CD4-positive, alpha-beta T cell treated with Interleukin-2 at 100 ng/mL for 4 hours (primary cell): ENCODE measurements at places on chromosomes 12 and 14.

DNA sequence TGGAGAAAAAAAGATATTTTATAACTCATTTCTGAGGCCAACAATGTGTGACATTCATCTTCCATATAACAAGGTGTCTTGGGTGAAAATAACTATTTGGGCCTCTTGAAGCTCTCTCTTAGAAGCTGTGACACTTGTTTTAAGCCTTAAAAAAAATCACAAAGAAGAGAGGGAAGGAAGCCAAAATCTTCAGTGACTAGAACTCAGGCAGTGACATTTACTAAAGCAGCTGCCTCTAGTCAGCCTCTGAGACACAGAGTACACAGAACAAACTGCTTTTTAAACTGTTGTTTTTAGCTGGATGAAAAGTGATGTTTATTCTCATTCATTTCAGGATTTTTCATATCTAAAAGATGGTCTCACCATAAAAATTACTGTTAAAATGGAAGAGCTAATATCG is 793.6 kb downstream of the GALC start:
- DNase-seq = no peak

DNA sequence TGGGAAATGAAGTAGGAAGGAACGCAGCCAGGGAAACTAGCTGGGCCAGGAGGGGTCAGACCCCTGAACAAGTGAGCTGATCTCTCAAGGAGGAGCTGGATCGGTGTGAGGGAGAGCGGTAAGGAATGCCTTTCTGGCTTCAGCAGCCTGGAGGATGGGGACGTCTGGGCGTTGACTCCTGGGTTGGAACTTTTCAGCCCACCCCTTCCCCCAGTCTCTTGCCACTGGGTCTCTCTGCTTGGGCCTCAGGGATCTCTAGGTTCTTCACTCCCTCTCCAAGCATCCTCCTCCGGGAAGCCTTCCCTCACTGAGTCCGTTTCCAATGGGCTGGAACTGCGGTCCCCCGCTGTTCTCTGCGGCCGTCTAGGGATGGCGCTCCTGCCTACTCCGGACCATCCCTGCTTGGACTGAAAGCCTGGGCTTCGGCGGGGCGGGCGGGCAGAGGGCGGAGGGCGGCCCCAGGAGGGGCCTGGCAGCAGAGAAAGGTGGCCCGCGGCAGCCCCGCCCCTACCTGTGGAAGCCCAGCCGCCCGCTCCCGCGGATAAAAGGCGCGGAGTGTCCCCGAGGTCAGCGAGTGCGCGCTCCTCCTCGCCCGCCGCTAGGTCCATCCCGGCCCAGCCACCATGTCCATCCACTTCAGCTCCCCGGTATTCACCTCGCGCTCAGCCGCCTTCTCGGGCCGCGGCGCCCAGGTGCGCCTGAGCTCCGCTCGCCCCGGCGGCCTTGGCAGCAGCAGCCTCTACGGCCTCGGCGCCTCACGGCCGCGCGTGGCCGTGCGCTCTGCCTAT is at the start of gene KRT7:
KRT7 (plus strand) TSS at position 570 of the 788 bp plus-strand sequence; CDS start at position 624, 54 bp downstream.
- no peak for DNase-seq

DNA sequence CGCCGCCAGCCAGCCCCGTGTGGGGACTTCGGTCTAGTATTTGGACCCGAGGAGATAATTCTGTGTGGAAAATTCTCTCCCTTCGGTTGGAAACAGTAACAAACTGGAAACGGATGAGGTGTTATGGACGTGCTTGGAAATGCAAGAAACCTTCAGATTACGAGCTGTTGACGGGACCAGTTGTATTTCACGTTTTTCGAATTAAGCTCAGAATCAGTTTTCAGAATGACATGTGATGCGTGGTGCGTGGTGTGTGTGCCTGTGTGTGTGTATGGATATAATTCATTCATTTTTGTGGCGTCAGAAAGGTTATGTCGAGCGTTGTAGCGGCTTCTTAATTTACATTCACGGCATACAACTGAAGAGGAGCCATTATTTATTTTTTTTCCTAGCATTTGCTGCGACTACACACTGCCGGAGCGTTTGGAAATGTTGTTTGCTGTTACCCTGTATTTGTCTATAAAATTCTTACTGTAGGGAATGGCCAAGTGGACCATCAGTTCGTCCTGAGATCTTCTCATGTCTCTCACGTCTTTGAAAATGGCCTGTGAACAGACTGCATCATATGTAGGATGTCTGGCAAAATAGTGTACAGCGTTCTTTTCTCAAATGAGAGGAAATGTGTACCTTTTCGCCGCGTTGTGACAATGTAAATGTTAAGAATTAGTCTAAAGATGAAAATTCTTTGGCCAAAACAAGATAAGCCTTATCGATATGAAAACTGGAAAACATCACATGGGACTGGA is 1.3 kb downstream of the TRAF3 start:
- no peak for DNase-seq

DNA sequence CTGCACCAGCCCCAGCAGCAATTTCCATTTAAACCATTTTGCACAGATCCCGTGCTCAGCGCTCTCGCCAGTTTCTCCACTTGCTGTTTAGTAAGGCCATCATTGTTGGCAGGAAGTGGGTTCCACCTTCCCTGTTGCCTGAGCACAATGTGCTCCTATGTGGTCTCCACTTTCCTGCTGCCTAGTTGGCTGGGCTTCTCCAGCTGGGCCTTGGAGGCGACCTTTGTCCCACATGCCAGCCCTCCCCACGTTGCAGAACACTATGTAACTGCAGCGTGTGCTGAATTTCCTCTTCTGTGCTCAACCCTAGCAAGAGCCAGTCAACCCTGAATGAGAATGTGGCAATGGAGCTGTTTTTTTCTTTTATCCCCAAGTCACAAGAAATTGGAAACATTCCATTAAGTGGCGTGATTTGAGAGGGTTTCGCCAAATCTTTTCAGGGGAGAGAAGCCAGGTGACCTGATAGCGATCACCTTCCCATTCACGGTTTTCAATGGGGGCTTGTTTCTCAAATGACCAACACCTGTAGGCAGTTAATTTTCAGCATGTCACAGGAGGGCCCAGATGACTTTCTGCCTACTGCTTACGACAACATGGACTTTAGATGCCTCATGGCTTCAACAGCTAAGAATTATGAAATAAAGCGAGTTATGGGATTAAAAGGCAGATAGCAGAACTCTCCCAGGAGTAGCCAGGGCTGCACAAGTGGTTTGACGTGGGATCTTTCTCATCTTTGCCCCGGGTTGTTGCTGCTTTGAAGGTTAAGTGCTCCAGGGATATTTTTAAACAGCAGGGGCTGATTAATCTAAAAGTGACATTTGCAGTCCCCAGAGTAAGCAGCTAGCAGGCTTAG is at the start of gene ACACB:
ACACB (plus strand) TSS at position 830 of the 853 bp plus-strand sequence. CDS start 22,819 bp downstream, outside the sequence.
- DNase-seq = no peak

GRCh38 chr12:71954083-71954778 is 15.6 kb downstream of the TPH2 start:
- no peak for DNase-seq

DNA sequence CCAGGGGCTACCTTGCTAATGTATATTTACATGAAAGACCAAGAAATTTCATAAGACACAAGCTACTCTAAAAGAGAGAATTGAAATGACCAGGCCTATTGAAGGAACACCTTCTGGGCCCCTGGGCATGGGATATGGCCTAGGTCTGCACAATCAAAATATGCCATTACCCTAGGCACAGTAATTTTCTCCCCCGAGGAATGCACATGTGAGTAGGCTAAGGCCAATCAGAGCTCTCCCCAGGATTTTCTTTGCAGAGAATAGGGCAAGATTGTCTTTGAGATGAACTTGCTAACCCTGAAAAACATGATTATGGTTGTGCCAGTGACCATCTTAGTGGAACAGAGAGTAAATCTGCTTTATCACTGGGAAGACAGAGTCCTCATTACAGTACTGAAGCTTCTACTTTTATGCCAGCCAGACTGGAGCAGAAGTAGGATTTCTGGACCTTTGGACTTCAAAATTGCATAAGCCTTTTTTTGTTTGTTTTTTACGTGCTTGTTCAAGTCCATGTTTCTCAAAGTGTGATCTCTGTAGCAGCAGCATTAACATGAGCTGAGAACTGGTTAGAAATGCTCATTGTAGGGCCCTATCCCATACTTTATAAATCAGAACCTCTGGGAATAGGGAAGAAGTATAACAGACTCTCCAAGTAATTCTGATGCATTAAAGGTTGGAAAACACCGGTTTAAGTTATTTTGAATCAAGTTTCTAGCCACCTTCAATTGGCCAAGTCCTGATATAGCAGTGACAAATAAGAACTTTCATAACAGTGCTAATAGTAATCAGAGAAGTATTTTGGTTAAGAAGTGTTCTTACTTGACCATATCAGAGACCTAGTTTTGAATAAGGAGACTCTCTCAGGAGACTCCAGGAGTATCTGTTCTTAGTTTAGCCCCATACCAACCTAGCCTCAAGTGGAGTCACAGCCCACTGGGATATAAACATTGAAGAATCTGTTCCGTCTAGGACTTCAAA is 112.9 kb downstream of the LMO3 start:
- DNase-seq = no peak

GRCh38 chr12:49334681-49335080 is 2.3 kb downstream of the C1QL4 start:
- DNase-seq = no peak

GRCh38 chr12:70106347-70106746 is 136.9 kb upstream of the CNOT2 start:
- no peak for DNase-seq
